ENCODE measurements at places on chromosomes 7 and 10. TPM values are rescaled to one million over a fixed set of nuclear protein-coding genes. Genes with fewer than 3 reads are reported as not detected.

Gene LIPJ
- polyA plus RNA-seq = 0.02 TPM

Gene PTTG1IP2
- polyA plus RNA-seq = not detected

Gene SPDYE9
- polyA plus RNA-seq = not detected

Gene MYH16
- not detected for polyA plus RNA-seq

Gene USP6NL
- 3.9 TPM for polyA plus RNA-seq

Gene CRHR2
- 0.45 TPM for polyA plus RNA-seq

Gene MYOZ1
- 72.6 TPM for polyA plus RNA-seq

Gene ZNF727
- polyA plus RNA-seq = 0.43 TPM

Gene MYL10
- polyA plus RNA-seq = not detected

Gene EXOSC1
- polyA plus RNA-seq = 35.2 TPM

Gene AUTS2
- 7.0 TPM for polyA plus RNA-seq

Gene MYPN
- 27.2 TPM for polyA plus RNA-seq

Gene ARHGAP22
- polyA plus RNA-seq = 1.4 TPM

Gene GRB10
- 35.2 TPM for polyA plus RNA-seq

Gene UPK3BL1
- polyA plus RNA-seq = 24.2 TPM

Gene CARD11
- 0.16 TPM for polyA plus RNA-seq

Gene ACSM6
- polyA plus RNA-seq = not detected

Gene GTPBP4
- polyA plus RNA-seq = 16.8 TPM

Gene IL15RA
- 13.9 TPM for polyA plus RNA-seq

Gene ABCB8
- polyA plus RNA-seq = 19.6 TPM

Gene NPFFR1
- polyA plus RNA-seq = 0.02 TPM

Gene NPTX2
- polyA plus RNA-seq = 3.8 TPM

Gene HECW1
- 0.16 TPM for polyA plus RNA-seq

Gene NPY4R
- polyA plus RNA-seq = 0.09 TPM

Gene IFIT1B
- polyA plus RNA-seq = not detected

Gene TMEM254
- 7.9 TPM for polyA plus RNA-seq

Gene AMPH
- 1.3 TPM for polyA plus RNA-seq

Gene NOS3
- polyA plus RNA-seq = 13.5 TPM

Gene URGCP
- 26.5 TPM for polyA plus RNA-seq

Gene SLC39A12
- 0.05 TPM for polyA plus RNA-seq

Gene SLIT1
- 0.16 TPM for polyA plus RNA-seq

Gene IL2RA
- polyA plus RNA-seq = 0.18 TPM

Gene CRTAC1
- 7.3 TPM for polyA plus RNA-seq

Gene PRKAR1B
- 20.7 TPM for polyA plus RNA-seq

Gene OR2A5
- not detected for polyA plus RNA-seq

Gene GAD2
- polyA plus RNA-seq = not detected

Gene STOX1
- 0.25 TPM for polyA plus RNA-seq

Gene NRCAM
- 1.3 TPM for polyA plus RNA-seq

Gene HYAL4
- not detected for polyA plus RNA-seq

Gene SLC12A9
- 6.4 TPM for polyA plus RNA-seq

Gene SNCG
- polyA plus RNA-seq = 30.2 TPM

Gene CFAP70
- polyA plus RNA-seq = 1.2 TPM

Gene CBX3
- polyA plus RNA-seq = 61.2 TPM

Data from right cardiac atrium (tissue), 5 donors.